Natural killer cell treated with Interleukin-12 subunit alpha and Interleukin-12 subunit beta and Interleukin-15 and Interleukin-18, amount 100 ng/mL, for 72 hours (primary cell): ENCODE measurements at places on chromosomes 12 and 14.

DNA sequence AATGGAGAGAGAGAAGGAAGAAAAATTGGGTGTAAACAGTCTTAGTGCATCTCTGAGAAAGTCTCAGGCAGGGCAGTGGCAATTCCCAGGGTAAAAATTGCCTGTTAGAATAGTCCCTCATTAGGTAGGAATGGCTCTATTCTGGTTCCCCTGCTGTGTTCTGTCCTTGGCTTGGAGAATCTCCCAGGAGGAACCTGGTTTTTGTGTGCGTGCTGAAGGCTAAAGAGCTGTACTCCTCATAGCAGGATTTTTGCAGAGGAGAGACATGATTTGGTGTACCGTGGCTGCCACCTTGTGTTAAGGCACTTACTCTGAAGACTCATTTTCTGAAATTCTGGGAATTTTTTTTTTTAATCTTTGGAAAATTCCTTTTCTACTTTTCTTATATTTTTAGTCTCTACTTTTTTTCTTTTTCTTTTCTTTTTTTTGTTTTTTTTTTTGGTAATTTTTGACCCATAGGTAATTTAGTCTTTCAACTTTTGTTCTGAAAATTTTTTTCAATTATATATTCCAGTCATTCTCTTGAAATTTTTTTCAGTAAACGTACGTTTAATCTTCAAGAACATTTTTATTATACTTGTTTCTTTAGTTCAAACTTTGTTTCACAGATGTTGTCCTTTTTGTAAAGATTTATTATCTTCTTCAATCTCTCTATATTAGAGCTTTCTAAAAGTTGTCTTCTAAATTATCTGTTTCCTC lies 63.8 kb downstream of the FBXO33 start:
- peaks cover 37% of the 10 kb centered on the region for H3K36me3 ChIP-seq
- no peaks in the 10 kb centered on the region for H3K27me3 ChIP-seq
- peaks cover 7% of the 10 kb centered on the region for H3K4me1 ChIP-seq
- no peak overlapping the region for H3K27ac ChIP-seq
- H3K4me3 ChIP-seq = no peak overlapping the region

- H3K36me3 ChIP-seq = no peaks in the 10 kb centered on the region
- no peak overlapping the region for H3K4me3 ChIP-seq
- no peaks in the 10 kb centered on the region for H3K4me1 ChIP-seq
- no peak overlapping the region for H3K27ac ChIP-seq
- no peaks in the 10 kb centered on the region for H3K27me3 ChIP-seq
Measured at GRCh38 chr12:40583743-40584142, 108.5 kb upstream of the CNTN1 start.

- H3K36me3 ChIP-seq = no peaks in the 10 kb centered on the region
- peaks cover 3% of the 10 kb centered on the region for H3K4me1 ChIP-seq
- H3K27me3 ChIP-seq = peaks cover 36% of the 10 kb centered on the region
Measured at GRCh38 chr12:2625289-2625612, 169.5 kb upstream of the FKBP4 start.

DNA sequence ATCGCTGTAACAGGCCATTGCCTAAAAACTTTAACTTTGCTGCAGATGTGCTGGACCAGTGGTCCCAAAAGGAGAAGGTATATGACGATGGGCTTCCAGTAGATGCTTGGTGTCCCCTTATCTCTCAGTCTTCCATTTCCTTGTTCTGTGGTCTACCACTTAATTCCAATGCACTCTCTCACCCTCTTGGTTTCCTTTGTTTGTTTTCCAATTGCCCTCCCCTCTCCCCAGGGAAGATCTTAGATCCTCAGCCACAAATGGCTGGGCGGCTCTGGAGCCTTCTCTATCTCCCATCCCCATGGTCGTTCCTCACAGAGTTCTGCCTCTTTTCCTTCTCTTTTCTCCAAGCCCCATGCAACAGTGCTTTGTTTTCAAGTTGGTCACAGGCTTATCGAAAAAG lies 584 bp downstream of the ACSM4 start:
- H3K4me1 ChIP-seq = no peaks in the 10 kb centered on the region
- H3K27me3 ChIP-seq = peaks cover 37% of the 10 kb centered on the region
- no peak overlapping the region for H3K27ac ChIP-seq

DNA sequence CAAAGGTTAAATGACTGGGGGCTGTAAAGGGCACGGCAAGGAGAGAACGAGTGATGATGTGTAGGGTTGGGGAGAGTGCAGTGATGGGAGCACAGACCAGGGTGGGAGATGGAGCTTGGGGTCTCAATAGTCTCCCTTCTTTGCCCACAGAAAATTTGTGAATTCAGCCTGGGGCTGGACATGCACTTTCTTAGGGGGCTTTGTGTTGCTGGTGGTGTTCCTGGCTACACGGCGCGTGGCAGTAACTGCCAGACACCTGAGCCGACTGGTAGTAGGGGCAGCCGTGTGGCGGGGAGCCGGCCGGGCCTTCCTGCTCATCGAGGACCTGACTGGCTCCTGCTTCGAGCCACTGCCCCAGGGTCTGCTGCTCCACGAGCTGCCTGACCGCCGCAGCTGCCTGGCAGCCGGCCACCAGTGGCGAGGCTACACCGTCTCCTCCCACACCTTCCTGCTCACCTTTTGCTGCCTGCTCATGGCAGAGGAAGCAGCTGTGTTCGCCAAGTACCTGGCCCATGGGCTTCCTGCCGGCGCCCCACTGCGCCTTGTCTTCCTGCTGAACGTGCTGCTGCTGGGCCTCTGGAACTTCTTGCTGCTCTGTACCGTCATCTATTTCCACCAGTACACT lies 1.7 kb downstream of the FITM1 start:
- peaks cover 3% of the 10 kb centered on the region for H3K36me3 ChIP-seq
- H3K27me3 ChIP-seq = no peaks in the 10 kb centered on the region
- DNase-seq = peak; percentile 42
- no peak overlapping the region for H3K27ac ChIP-seq
- peaks cover 14% of the 10 kb centered on the region for H3K4me1 ChIP-seq

DNA sequence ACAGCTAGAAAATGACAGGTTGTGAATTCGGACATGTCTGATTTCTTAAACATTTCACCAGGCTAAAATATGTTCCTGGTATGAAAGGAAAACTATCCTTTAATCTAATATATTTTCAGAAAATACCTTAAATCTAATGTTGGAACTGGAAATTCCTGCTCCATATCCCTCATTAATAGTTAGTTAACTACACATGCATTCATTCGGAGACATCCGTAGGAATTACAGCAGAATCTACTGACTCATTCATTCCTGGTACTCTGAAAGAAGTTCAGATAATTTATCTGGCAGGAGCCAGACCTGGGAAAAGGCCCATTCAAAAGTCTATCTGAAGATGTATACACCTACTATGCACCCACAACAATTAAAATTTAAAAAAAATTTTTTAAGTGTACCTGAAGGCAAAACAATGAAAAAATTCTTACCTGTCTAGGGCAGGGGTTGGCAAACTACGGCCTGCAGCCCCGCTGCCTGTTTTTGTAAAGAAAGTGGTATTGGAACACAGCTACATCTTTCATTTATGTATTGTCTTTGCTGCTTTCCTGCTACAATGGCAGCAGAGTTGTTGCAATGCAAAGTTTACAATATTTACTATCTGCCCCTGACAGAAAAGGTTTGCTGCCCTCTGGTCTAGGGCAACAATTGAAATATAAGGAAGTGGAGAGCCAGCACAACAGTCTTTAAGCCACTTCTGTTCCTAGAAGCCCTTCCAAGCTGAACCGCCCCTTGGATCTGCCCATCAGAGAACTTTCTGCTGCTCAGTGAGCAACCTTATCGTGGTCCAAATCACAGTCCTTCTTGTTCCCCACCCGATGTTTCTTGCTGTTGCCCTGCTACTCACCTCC lies 17.9 kb upstream of the NFYB start:
- no peak for DNase-seq
- H3K4me1 ChIP-seq = peaks cover 7% of the 10 kb centered on the region

- H3K36me3 ChIP-seq = peaks cover 15% of the 10 kb centered on the region
- no peak overlapping the region for H3K27ac ChIP-seq
- no peak overlapping the region for H3K4me3 ChIP-seq
- DNase-seq = no peak
Measured at GRCh38 chr14:96911499-96912149, 114.4 kb downstream of the VRK1 start.

- H3K4me3 ChIP-seq = no peak overlapping the region
- peaks cover 17% of the 10 kb centered on the region for H3K27me3 ChIP-seq
- DNase-seq = no peak
- H3K27ac ChIP-seq = no peak overlapping the region
Measured at GRCh38 chr12:57614948-57615500, 3.8 kb downstream of the ARHGEF25 start.

GRCh38 chr14:61438497-61438859 lies 117.1 kb downstream of the PRKCH start:
- H3K27me3 ChIP-seq = no peaks in the 10 kb centered on the region
- no peak for DNase-seq
- H3K4me1 ChIP-seq = peaks cover 85% of the 10 kb centered on the region
- peak overlapping the region; percentile 96 for H3K4me3 ChIP-seq
- H3K36me3 ChIP-seq = peaks cover 14% of the 10 kb centered on the region
- peak overlapping the region; percentile 91 for H3K27ac ChIP-seq

DNA sequence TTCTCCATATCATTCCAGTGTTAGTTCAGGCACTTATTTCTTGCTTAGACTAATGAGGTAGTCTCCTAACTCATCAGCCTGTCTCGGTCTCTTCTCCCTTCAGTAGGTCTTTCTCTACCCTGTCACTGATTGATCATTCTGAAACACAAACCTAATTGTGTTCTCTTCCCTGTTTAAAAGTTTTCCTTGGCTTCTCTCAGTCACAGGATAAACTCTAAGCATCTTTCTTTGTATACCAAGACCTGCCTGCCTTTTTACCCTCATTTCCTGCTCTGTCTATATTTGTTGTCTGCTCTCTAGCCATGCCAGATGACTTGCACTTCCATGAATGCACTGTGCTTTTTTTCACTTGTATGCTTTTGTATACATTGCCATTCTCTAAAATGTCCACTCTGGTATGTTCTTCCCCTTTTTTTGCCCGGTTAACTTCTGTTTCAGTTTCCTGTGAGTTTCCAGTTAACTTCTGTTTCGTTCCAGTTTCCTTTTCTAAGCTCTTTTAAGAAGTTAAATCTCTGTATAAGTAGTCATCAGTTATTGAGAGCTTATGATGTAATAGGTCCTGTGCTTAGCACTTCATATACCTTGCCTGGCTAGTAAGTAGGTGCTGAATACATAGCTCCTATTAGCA lies 12.8 kb downstream of the DIP2B start:
- H3K4me3 ChIP-seq = no peak overlapping the region
- no peak for DNase-seq
- no peak overlapping the region for H3K27ac ChIP-seq

DNA sequence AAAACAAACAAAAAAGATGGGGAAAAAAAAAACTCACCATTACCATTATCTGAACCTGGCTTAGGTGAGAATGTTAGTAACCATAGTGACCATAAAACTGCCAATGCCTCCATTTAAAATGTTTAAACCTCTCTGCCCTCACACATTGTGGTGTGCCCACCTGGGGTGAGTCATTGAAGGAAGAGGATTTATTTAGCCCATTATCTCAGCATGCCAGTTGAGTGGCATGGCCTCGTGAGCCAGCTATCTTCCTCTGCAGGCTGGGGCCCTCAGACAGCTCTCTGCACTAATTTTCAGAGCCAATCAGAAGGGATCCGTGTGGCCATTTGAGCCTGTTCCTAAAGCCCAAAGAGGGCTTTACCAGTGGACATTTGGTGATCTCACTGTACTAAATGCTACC lies 81.8 kb upstream of the CCDC198 start:
- H3K4me3 ChIP-seq = no peak overlapping the region
- H3K27ac ChIP-seq = no peak overlapping the region
- no peaks in the 10 kb centered on the region for H3K4me1 ChIP-seq
- DNase-seq = no peak
- no peaks in the 10 kb centered on the region for H3K27me3 ChIP-seq

DNA sequence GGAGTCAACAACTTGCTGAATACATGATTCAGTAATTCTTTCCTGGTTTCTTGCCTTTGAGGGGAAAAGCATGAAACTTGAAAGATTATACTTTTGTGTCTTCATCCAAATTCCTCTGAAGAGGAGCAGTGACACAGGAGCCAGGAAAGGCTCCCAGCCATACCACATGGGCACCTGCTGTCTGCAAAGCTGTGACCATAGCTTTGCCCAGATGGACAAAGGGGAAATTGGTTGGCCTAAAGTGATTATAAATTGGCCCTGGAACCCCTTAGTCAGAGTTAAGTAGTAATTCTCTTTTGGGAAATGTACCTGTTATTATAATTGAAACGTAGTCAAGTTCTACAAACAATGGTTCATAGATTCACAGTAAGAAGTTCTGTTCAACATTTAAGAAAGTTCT lies 44.3 kb upstream of the DCN start:
- H3K27me3 ChIP-seq = no peaks in the 10 kb centered on the region
- DNase-seq = no peak
- no peak overlapping the region for H3K4me3 ChIP-seq
- no peak overlapping the region for H3K27ac ChIP-seq
- H3K4me1 ChIP-seq = no peaks in the 10 kb centered on the region

- H3K4me3 ChIP-seq = no peak overlapping the region
- no peaks in the 10 kb centered on the region for H3K27me3 ChIP-seq
- peak; percentile 68 for DNase-seq
- H3K4me1 ChIP-seq = no peaks in the 10 kb centered on the region
Measured at GRCh38 chr12:1473418-1473817, 121.0 kb downstream of the FBXL14 start.

DNA sequence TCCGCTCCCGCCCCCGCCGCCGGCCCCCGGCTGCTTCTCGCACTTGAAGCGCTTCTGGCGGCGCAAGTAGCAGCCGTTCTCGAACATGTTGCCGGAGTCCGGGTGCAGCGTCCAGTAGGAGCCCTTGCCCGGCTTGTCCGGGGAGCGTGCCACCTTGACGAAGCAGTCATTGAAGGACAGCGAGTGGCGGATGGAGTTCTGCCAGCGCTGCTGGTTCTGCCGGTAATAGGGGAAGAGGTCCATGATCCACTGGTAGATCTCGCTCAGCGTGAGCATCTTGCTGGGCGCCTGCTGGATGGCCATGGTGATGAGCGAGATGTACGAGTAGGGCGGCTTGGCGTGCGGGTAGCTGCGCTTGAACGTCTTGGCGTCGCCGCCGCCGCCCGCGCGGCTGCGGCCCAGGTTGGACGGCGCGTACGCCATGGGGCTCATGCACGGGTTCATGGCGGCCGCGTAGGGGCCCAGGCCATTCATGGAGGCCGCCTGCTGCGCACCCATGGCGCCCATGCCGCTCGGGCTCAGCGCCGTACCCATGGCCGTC lies 3.0 kb downstream of the FOXA1 start:
- no peak overlapping the region for H3K27ac ChIP-seq
- H3K4me3 ChIP-seq = no peak overlapping the region
- no peak for DNase-seq
- peaks cover 5% of the 10 kb centered on the region for H3K4me1 ChIP-seq

- DNase-seq = no peak
- H3K4me3 ChIP-seq = no peak overlapping the region
- H3K4me1 ChIP-seq = no peaks in the 10 kb centered on the region
- H3K27me3 ChIP-seq = peaks cover 6% of the 10 kb centered on the region
- H3K36me3 ChIP-seq = no peaks in the 10 kb centered on the region
Measured at GRCh38 chr12:15356951-15357364, 34.6 kb downstream of the PTPRO start.

GRCh38 chr12:107583551-107583950 lies 102.0 kb upstream of the PWP1 start:
- H3K27me3 ChIP-seq = no peaks in the 10 kb centered on the region
- H3K4me3 ChIP-seq = no peak overlapping the region
- H3K36me3 ChIP-seq = peaks cover 11% of the 10 kb centered on the region
- DNase-seq = no peak
